ENCODE measurements at places on chromosomes 5 and 9.

DNA sequence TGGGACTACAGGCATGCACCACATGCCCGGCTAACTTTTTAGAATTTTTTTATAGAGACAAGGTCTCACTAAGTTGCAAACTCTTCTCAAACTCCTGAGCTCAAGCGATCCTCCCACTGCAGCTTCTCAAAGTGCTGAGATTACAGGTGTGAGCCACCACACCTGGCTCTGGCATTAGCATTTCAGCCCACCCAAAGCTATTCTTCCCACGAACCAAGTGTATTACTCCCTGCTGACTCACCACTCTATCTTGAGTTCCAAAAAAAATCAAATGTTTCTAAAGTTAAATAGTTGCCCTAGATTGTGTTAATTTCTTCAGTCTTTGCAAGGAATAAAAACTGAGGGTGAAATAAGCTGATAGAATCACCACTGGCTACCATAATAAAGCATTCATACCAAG lies 205.5 kb downstream of the ARRDC3 start:
- no peak for DNase-seq

GRCh38 chr5:39580702-39581453 lies 156.1 kb upstream of the DAB2 start:
- DNase-seq, result no peak

GRCh38 chr5:134541736-134542376 lies 16.4 kb downstream of the JADE2 start:
- no peak for DNase-seq

GRCh38 chr9:110220809-110221208 lies 12.8 kb upstream of the C9orf152 start:
- DNase-seq, result no peak

GRCh38 chr5:72468606-72469005 lies 38.6 kb downstream of the ZNF366 start:
- DNase-seq, result no peak

DNA sequence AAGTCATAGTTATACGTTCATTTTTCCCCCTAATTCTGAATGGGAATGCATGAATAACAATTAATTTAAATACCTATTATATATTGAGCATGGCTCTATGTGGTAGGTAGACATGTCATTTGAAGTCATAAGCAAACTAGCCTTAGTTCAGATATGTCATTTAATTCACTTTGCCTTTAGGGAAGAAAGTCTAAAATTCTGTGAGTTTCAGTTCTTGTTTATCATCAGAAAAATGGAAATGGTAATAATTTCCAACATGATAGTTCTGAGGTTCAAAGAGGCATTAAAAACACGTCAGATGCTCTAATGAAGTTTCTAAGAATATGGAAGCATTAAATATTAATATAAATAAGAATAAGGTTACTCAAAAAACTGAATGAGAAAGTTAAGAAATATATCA lies 13.1 kb upstream of the ANXA1 start:
- no peak for DNase-seq

DNA sequence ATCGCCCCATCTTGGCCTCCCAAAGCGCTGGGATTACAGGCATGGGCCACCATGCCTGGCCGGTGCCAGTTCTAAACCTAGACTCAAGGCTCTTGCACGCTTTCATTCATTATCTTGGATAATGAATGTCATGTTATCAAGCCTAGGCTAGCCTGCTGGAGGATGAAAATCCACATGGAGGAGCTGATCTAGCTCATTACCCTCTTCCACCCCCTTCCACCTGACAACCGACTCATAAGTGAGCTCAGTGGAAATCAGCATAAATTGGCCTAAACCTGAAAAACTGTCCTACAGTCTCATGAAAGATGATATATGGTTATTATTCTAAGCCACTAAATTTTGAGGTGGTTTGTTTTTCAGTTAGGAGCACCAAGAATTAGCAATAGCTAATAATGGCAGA lies 3.6 kb upstream of the TGFBR1 start:
- DNase-seq, result no peak

- DNase-seq, result no peak
These were observed 189.0 kb upstream of the DAP start for GRCh38 chr5:10949856-10950630.
